ENCODE measurements at places on chromosomes 2 and 18.

- no peak for DNase-seq
Observed at GRCh38 chr2:43383533-43383932, 157.1 kb upstream of the ZFP36L2 start.

GRCh38 chr2:152481881-152482583, 147.1 kb downstream of the FMNL2 start:
- DNase-seq: no peak

- DNase-seq: peak; percentile 69
Observed at GRCh38 chr18:79528846-79529245, 133.1 kb downstream of the NFATC1 start.

DNA sequence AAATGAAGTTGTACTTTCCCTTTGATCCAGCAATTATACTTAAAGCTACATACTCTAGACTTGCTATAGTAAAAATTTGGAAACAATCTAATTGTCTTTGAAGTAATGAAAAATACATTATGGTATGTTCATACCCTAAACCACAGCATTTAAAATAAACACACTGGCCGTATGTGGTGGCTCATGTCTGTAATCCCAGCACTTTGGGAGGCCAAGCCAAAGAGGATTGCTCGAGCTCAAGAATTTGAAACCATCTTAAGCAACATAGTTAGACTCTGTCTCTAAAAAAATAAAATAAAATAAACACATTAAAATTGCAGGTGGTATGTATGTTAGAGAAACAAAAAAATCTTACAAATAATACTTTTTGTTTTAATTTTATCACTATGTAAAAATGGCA, 208.1 kb upstream of the KLHL14 start:
- DNase-seq: peak; percentile 72

DNA sequence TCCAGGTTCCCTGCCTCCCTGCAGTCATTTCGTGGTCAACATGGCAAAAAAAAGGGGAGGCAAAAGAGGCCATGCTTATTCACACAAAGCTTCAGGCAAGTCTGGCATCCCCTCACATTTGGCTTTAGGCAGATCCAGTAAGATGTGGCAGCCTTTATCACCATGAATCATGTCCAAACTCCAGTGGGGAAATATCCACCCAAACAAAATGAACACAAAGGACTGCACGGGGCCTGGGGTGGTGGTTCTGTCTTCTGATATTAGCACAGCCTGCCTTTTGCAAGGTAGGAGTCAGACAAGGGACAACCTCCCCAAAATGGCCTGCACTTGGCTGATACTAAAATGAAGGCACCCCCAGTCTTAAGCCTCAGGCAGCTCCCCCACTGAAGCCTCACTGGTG, 129.9 kb downstream of the ZBTB7C start:
- DNase-seq: no peak

All from fibroblast of skin of scalp (primary cell).